ENCODE measurements at places on chromosomes 7 and 10.
A peak's percentile ranks its signal among the peaks of the same experiment; 100 is the strongest.

- DNase-seq, result peak; percentile 96
These were observed 427.9 kb upstream of the CELF2 start for GRCh38 chr10:10589540-10590303.

DNA sequence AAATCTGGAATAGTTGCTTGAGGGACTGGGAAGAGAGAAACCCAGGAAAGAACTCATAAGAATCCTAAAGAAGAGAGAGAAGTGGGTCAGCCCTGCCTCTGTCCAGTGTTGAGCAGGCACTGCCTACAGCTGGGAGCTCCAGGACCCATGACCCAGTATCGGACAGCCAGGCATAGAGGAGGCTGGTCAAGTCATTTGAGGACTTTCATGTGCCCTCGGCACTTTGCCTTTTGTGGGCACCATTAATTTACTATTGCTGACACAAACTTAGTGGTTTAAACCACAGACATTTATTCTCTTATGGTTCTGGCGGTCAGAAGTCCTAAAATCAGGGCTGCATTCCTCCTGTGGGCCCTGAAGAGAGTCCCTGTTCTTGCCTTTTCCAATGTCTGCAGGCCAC lies 60.3 kb downstream of the CPXM2 start:
- DNase-seq, result no peak

- no peak for DNase-seq
These were observed 97.3 kb downstream of the DNAH11 start for GRCh38 chr7:21640105-21640504.

- DNase-seq, result no peak
These were observed 61.7 kb upstream of the PPIF start for GRCh38 chr10:79285315-79286197.

- no peak for DNase-seq
These were observed 18.5 kb downstream of the RFC2 start for GRCh38 chr7:74235518-74236268.

DNA sequence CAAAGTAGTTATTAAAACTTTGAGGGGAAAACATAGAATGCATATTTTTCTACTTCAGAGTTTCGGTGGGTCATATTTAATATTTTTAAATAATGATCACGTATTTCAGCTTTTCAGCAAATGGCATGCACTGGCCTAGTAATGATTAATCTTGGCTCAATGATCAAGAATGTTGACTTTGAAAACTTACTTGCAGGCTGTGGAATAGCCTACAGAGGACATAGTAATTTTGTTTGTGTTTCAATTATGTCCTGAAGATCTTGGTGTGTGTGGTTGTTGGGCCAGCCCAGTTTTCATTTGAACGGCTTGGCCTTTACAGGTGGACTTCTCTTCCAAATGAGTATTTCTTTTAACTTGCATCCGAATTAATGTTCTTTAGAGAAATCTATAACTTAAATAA lies 35.1 kb downstream of the ADD3 start:
- DNase-seq, result no peak

Data from common myeloid progenitor, CD34-positive (primary cell).